BJ (cell line): ENCODE measurements at places on chromosomes 5 and 9. TPM values are rescaled to one million over a fixed set of nuclear protein-coding genes. Genes with fewer than 3 reads are reported as not detected.

GRCh38 chr9:115162946-115163345 is 45.0 kb upstream of the TNC start:
- no peak for DNase-seq

GRCh38 chr5:29568028-29568427 is 1625.5 kb upstream of the CDH6 start:
- DNase-seq: no peak

DNA sequence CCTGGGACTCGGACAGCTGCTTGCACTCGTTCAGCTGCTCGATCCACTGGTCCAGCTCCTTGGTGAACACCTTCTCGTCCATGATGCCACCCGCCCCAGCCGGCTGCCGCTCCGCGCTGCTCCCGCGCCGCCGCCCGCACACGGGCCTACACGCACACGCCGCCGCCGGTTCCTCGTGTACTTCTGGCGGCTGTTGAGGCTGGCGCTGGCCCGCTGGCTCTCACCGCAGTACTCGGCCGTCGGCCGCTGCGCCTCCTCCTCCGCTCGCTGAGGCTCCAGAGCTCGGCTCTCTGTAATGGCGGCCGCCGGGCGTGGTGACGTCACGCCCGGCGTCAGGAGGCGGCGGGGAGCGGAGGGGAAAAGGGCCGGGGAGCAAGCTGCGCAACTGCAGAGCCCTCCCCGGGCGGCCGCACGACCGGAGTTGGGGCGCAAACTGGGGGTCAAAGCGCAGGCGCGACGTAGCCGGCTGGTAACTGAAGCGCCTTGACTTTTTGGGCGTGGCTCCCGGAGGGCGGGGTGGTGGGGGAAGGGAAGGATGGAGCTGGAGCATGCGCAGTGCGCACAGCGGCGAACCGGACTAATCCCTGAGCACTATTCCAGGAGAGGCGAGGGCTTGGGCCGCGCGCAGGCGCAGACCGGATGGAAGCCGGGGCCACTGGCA is at the start of gene PPP2CA:
Gene PPP2CA (minus strand): TSS at position 294 of the 661 bp plus-strand sequence. CDS start 212 bp downstream, at position 82.
- DNase-seq: peak; percentile 98

DNA sequence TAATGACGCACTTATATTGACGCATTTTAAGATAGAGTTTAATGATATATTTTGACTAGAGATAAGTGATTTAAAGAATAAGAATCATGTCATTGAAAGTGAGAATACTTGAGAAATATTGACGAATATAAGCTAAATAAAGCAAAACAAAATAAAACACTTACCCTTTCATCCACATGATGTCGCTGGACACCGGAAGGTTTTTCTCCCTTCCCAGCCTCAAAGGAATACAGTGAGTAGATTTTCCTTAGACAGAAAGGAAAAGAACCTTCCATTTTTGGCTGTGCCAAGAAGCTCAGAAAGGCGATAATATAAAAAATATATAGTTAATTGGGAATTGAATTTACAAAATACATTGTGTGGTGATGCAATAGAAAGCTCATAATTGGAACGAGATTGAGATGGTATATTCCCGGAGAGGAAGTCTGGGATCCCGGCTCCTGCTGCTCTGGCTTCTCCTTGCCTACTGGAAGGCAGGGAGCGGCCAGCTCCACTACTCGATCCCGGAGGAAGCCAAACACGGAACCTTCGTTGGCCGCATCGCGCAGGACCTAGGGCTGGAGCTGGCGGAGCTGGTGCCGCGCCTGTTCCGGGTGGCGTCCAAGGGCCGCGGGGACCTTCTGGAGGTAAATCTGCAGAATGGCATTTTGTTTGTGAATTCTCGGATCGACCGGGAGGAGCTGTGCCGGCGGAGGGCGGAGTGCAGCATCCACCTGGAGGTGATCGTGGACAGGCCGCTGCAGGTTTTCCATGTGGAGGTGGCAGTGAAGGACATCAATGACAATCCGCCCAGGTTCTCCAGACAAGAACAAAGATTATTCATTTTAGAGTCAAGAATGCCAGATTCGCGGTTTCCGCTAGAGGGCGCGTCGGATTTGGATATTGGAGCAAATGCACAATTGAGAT is at the start of gene PCDHA5:
Gene PCDHA5 (plus strand): TSS at position 239 of the 906 bp plus-strand sequence.
- DNase-seq: no peak

Gene FAM169A
- polyA plus RNA-seq: 0.22 and 0.48 TPM in 2 replicates

Gene PFN3
- polyA plus RNA-seq: not detected in 2 replicates

- no peak for DNase-seq
Measured at GRCh38 chr9:96343515-96344360, 39.8 kb downstream of the SLC35D2 start.

DNA sequence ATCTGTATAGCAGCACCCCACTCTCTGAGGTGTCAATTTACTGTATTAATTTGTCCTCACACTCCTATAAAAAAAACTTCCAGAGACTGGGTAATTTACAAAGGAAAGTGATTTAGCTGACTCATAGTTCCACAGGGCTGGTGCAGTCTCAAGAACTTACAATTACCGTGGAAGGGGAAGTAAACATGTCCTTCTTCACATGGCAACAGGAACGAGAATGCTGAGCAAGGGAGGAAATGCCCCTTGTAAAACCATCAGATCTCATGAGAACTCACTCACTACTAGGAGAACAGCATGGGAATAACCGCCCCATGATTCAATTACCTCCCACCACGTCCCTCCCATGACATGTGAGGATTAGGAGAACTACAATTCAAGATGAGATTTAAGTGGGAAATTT is 602.6 kb downstream of the MTRR start:
- peak; percentile 4 for DNase-seq

DNA sequence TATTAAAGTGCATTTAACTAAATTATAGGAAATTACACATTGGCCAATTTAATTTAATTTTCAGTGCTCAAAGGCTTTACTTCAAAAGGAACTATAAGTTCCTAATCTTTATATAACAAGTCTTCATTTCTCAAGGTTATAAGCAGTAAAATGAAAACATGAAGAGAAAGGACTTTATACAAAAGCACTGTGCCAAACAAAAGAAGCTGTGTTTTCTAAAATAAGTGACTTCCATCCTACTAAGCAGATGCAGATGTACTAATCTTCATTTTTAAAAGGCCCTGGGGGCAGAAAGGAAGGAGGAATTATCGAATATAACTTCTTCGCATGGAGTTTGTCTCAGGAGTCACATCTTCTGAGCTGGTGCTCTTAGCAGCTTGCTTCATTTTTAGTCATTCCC is 81.4 kb downstream of the SHC3 start:
- no peak for DNase-seq

- no peak for DNase-seq
Measured at GRCh38 chr5:88736494-88736893, 146.5 kb downstream of the MEF2C start.

DNA sequence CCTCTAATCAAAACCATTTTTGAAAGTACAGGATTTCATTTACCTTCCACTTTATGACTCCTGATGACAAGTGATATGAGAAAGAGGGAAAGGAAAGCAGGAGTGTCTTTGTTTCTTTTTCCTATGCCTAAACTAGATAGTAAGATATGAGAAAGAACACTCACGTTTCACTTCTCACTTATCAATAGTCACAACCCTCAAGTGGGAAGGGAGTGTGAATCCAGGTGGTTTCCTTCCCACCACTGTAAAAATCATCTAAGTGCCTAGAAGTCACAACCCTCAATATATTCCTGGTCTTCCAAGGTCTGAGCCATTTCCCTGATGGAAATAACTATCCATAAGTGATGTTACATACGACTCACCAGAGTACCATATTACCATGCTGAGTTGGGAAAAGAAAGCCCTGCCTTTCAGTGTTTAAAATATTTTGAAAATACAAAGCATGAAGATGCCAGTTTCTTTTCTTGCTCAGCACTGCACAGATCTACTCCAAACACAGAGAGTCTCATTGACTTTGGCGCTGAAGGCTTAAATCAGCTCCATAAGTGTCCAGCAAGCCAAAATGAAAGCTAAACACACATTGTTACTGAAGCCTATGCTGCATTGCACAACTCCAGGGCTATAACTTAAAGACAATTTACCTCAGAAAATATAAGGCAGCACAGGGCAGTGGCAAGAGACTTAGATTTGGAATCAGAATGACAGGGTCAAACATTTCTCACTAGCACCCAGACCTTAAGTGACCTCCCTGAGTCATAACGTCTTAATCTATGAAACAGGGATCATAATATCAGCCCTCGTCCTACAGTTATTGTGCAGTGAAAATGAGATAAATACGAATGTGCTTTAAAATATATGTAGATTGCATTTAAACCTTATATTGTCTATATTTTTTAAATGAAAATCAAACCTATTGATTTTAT is 301.2 kb downstream of the KIAA0825 start:
- DNase-seq: no peak

Gene TEK
- 0.60 and 0.71 TPM in 2 replicates for polyA plus RNA-seq

- no peak for DNase-seq
Measured at GRCh38 chr9:116144038-116144437, 9.6 kb upstream of the PAPPA start.

- DNase-seq: no peak
Measured at GRCh38 chr5:162466011-162466410, 398.4 kb downstream of the GABRG2 start.

Gene NDUFS4
- polyA plus RNA-seq: 51.6 and 133 TPM in 2 replicates

GRCh38 chr9:104027295-104027694 is 66.8 kb upstream of the SMC2 start:
- no peak for DNase-seq

DNA sequence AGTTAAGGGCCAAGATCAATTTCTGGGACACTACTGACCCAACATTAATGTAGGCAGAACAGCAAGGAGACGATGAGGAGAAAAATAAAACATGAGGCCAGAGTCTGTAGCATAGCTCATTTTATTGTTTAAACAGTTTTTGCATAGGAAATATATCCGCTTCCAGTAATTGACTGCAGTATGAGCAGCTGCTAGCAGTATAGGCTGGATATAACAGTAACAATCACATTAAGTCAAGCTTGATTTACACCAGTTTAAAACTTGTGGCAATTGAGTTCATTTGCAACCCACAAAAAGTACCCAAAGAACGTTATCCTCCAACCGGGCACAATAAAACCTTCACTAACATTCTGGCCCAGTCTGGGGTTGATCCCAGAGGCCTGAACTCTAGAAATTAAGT is 232.2 kb downstream of the NFIB start:
- DNase-seq: no peak
